Brain pericyte (primary cell): ENCODE measurements at places on chromosomes 1 and 21.

- DNase-seq, result no peak
Measured at GRCh38 chr1:217091561-217091960, 368.3 kb upstream of the ESRRG start.

GRCh38 chr1:58013237-58013636 is 533.3 kb downstream of the OMA1 start:
- no peak for DNase-seq

DNA sequence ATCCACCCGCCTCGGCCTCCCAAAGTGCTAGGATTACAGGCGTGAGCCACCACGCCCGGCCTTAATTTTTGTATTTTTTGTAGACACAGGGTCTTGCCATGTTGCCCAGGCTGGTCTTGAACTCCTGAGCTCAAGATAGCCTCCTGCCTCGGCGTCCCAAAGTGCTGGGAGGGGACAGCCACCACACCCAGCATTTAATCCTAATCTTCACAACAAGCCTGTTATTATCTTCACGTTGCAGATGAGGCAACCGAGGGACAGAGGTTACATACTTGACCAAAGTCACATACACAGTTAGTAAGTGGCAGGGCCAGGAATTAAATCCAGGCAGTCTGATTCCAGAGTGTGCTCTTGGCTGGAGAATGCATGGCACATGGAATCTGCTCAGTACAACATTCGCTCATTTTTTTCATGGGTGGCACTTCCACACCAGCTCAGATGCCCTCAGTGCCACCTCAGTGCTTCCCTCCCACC is 4.8 kb upstream of the GPR37L1 start:
- no peak for DNase-seq

GRCh38 chr1:206495493-206496046 is 11.8 kb upstream of the RASSF5 start:
- no peak for DNase-seq
